ENCODE measurements at places on chromosomes 1 and 21.

- peak; percentile 33 for DNase-seq
Observed at GRCh38 chr1:37752583-37753471, 12.1 kb downstream of the EPHA10 start.

DNA sequence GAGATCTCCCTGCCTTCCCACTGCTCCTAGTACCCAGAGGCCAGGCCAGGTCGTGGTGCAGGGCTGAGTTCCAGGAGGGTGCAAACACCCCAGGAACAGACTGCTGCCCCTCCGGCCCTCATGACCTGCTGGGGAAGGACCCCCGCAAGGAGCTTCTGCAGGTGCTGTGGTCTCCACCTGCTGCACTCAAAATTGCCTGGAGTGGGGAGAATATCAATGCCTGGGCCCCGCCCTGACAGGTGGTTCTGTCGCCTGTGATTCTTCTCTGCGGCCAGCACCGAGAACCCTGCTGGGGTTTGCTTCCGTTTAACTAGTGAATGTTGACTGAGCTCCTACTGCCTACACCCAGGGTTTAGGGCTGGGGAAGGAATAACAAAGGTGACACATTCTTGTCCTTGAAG is 2.1 kb upstream of the TFF3 start:
- no peak for DNase-seq

DNA sequence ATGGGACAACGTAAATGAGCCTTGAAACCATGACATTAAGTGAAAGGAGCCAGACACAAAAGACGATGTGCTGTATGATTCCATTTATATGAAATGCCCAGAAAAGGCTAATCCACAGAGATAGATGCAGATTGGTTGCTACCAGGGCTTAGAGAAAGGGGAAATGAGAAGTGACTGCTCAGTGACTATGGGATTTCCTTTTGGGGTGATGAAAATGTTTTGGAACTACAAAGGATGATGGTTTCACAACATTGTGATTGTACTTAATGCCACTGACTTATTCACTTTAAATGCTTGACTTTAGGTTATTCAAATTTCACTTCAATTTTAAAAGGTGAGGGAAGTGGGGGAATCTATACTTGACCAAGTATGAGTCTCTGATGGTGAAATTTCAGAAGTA is 414.3 kb downstream of the SETD4 start:
- DNase-seq = no peak

DNA sequence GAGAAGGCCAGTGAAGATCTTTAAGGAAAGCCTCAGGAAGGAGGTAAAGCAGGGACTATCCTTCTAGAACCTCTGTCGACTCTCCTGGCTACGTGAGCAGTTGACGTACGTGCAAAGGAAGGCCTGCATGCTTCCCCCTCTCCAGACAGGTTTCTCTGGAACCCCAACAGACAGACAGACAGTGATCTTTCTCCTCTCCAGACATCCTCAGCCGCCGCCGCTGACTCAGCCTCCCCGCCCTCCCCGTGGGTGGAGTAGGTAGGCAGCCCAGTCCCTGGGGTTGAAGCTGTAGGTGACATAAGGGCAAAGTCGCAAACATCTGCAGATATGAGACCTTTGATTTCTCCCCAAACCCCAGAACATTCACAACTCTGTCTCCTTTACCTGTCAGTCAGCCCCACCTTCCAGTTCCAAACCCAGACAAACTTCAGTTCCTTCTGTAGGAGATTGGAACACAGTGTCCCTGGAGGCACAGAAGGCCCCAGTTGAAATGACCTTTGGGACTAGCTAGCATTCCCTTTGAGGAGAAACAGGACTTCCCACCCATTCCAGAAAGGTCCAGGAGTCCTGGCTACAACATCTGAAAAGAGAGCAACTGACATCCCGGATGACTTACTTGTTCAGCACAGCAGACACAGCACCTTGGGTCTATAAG is 146.0 kb upstream of the JUN start:
- peak; percentile 56 for DNase-seq

GRCh38 chr21:34754690-34755647 is 86.2 kb downstream of the CLIC6 start:
- no peak for DNase-seq

GRCh38 chr1:88354256-88354655 is 329.8 kb upstream of the PKN2 start:
- no peak for DNase-seq

- no peak for DNase-seq
Observed at GRCh38 chr1:33147997-33148314, 33.9 kb downstream of the TRIM62 start.

GRCh38 chr1:95169548-95169947 is 52.4 kb downstream of the TLCD4 start:
- no peak for DNase-seq

GRCh38 chr1:52348704-52349300 is 17.2 kb downstream of the CC2D1B start:
- no peak for DNase-seq

DNA sequence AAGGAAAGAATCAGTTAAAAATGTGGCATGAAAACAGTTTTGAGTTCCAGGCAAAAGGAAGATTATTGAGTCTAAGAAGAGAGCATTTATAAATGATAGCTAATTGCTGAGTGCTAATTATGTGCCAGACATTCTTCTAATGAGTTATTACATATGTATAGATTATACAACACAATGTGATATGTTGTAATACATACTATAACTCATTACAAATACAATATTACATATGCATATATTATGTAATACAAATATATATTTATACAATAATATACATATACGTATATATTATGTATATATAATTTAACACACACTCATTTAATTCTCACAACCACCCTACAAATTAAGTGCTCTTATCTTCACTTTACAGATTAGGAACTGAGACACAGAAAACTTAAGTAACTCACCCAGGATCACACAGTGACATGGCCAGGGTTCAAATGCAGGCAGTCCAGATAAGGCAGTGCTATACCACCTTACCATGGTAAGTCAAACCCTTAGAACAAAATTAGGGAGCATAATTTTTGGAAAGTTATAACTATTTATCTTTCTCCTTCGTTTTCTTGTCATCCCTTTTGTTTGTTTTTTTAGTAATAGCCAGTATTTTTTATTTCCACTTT is 4.0 kb downstream of the SORT1 start:
- DNase-seq = no peak

- no peak for DNase-seq
Observed at GRCh38 chr1:10788592-10789006, 7.8 kb downstream of the CASZ1 start.

DNA sequence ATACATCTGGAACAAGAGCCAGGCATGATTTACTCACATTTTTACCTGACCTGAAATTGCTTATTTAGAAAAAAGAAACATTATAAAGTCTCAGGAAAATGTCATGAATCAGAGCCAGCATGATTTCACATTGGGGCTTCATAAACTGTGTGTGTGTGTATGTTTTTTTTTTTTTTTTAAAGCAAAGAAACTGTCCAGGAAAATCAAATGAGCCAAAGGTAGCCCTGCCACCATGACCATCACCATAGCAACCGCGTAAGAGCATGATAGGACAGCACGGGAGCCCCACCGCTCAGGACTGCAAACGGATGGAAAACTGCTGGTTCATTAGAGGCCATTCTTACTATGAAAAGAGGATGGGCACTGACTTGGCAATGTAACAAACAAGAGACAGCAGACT is 139.2 kb downstream of the NTMT2 start:
- DNase-seq = no peak

Data from stimulated activated CD4-positive, alpha-beta T cell treated with anti-CD3 and anti-CD28 coated beads, Interleukin-1b, Interleukin-23, amount 100 ng/mL, for 48 hours (primary cell).